ENCODE measurements at places on chromosomes 11 and 22.
A peak's percentile ranks its signal among the peaks of the same experiment; 100 is the strongest.

GRCh38 chr11:73240190-73240781 is 22.2 kb downstream of the P2RY2 start:
- DNase-seq: no peak

DNA sequence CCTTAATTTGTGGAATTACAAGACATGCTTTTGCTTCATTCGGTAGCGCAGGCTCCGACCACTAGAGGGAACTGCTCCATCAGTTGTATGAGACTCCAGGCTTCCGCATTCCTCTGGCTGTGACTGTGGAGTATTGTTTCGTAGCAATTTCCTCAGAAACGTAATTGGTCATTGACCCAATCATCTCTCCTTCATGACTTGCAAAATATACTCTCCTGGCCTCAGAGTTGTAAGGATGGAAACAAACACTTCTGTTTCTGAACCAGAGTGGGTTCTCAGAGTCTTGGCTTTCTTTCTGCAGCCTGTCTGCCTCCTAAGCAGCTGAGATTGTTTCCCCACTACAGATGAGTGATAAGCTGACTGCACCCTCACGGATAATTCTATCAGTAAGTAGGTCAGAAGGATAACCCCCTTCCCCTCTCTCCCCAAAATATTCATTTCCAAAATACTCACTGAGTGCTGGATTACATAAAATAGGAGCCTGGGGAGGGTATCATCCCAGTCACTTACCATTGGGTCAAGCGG is 146.8 kb upstream of the ZC3H12C start:
- peak; percentile 9 for DNase-seq

GRCh38 chr22:26330971-26331625 is 98.0 kb upstream of the ASPHD2 start:
- peak; percentile 23 for DNase-seq

GRCh38 chr11:115287266-115287665 is 216.9 kb downstream of the CADM1 start:
- DNase-seq: no peak

DNA sequence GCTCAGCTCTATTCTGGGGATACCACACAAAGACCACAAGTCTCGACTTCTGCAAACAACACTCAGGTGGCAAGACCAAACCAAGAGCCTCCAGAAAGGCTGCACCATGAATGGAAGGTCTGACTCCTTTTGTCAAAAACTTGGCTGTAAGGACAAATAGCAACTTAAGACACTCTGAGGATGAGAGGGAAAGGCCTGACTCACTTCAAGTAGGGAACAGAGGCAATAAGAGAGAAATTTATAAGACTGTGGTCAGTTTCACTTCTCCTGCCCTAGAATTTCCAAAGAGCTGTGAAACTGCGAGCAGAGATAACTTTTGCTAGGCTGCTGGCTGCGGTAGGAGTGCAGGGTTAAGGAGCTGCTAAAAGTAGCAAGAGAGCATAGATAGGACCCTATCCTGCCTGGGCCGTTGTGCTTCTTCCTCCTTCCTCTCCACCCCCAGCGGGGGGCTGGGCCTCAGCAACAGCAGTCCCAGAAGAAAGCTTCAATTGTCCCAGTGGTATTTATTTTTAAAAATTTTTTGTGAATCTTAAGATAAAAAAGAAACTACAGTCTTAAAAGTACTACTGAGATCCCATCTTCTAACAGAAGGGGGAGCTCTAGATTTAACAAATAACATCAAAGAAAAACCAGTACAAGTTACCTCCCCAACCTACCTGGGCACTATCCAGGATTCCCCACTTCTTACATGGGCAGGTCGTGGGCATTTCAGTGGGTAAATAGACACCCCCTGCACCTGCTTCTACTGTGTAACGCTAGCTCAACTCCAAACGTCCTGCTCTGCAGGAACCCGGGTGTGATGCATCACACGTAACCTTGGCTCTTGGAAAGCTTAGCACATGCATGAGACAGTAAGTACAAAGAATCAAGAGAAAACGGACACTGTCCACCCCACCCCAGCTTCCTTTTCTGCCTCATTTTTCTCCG is 66.4 kb downstream of the SGSM3 start:
- DNase-seq: no peak

DNA sequence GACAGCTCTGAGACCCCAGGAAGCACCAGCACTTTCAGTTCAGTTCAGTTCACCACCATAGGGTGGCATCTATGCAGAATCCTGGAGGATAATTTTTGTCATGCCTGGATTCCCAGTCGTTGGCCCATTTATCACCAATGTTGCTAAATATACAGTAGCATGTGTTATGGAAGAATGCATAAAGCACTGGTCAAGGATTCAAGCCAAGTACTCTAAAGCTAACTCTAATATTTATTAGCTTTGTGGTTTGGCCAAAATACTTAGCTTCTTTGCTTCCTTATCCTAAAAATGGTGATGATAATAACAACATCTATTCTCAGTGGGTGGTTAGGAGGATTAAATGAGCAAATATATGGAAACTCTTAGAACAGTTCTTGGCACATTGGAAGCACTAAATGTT is 294.7 kb upstream of the ZC3H12C start:
- no peak for DNase-seq

DNA sequence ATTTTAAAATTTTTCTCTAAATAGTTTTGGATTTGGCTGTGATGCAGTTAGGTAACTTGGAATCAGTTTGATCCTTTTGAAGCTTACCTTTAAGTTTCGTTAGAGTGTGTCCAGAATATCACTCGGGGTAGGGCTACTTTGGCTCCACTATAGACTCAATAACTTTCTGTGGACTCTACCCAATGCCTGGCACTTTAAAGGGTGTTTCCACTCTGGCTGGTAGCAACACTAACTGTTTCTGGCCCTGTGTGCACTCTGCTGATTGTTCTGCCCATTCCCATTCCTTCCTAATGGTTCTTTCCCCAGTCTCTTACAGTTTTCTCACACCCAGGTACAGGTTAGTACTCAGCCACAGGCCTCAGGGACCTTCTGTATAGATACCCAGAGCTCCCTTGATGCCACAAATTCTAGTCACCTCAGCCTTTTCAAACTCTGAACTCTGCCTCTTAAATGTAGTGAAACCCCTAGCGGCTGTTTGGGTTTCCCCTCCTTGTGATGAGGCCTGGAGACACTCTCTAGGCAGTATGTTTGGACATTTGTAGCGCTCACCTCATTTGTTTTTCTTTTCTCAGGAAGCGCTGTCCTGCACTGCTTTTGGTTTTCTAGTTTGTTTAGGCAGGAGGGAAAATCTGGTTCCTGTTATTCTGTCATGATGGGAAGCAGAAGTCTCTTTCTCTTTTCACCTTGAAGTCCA is 16.8 kb downstream of the CUL5 start:
- DNase-seq: no peak

- DNase-seq: no peak
Observed at GRCh38 chr22:30695351-30695851, 727 bp downstream of the OSBP2 start.

- DNase-seq: no peak
Observed at GRCh38 chr11:67776852-67777520, 102.6 kb upstream of the ALDH3B2 start.

GRCh38 chr11:12785901-12786300 is 111.7 kb downstream of the TEAD1 start:
- no peak for DNase-seq
